ENCODE measurements at places on chromosomes 6 and 20.

DNA sequence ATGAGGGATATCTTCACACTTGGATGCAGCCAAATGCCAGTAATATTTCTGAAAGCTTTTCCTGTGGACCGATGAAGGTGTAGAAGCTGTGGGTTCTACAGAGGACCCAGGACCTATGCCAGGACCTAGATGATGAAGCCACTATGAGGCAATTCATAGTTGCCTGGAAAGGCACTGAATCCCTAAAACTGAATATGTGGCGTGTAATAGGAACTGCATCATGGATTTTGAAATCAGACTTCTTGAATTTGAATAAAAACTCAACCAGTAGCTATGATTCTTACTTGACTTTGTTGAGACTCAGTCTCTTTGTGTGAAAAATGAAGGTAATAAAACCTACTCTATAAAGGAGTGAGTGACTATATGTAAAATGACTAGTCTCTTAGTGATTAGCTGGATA is 89.9 kb upstream of the SGK1 start:
- DNase-seq = no peak

GRCh38 chr6:3795836-3796718 is 44.6 kb upstream of the PXDC1 start:
- no peak for DNase-seq

- no peak for DNase-seq
Observed at GRCh38 chr20:46808565-46808964, 86.1 kb upstream of the EYA2 start.

DNA sequence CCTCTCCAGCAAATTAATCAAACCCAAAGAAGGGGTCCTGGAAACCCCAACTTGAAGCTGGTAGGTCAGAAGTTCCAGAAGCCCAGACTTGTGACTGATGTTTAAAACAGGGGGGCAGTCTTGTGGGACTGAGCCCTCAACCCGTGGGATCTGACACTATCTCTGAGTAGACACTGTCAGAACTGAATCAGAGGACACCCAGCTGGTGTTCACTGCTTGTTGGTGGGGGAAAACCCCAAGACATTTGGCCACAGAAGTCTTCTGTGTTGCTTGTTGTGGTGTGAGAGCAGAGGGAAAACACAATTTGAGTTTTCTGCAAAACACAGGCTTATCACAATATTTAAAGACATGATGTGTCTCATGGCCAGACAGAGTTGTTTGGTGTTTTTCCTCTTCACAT is 29.9 kb downstream of the KIF13A start:
- no peak for DNase-seq

DNA sequence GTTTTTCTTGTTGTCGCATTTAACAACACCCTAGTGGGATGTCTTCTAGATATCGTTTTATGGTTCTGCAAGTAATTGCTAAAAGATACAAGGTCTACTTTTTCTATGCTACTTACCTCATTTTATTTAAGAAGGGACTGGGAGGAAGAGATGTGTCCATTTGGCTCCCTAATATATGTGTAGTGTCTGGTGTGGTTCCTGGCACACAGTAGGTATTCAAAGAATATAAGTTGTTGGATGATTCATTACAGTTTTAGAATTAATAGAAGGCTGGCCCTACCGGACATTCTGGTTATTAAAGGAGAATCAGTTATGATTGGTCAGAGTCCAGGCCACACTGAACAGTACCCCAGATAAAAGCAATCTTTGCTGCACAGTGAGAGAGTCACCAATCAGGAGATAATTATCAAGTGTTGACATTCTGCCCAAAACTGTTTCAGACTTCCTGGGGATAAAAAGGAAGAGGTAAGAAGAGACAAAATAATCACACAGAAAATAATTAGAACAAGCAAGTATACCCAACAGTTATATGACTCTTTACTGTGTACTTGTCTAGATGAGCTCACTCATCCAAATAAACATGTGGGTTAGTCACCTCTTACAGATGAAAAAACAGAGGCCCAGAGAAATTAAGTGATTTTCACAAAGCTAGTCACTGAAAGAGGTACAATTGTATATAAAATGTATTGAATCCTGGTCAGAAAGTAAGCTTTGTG is 7.0 kb downstream of the TMEM244 start:
- DNase-seq = no peak

DNA sequence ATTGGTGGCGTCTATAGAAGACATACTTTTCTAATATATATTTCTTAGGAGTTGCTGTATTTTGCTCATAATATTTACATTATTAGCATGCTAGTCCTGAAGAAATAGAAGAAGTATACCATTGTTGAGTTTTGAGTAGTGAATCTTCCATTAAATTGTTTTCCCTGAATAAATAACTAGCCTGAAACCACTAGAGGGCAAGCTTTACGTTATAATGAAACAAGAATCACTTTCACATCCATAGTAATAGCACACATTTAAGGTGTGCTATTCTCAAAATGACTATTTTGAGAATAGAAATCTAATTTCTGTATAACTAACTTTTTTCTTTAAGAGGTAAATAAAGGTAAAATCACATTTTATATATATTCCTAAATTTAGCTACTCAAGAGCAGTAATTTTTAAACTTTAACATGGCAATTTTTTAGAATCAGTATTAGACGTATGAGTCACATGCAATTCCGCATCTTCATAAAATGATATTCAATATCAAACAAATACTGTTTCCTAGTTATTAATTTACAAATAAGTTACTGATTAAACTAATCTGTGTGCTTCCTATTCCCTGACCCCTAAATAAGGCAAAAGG is 213.2 kb upstream of the MANEA start:
- no peak for DNase-seq

DNA sequence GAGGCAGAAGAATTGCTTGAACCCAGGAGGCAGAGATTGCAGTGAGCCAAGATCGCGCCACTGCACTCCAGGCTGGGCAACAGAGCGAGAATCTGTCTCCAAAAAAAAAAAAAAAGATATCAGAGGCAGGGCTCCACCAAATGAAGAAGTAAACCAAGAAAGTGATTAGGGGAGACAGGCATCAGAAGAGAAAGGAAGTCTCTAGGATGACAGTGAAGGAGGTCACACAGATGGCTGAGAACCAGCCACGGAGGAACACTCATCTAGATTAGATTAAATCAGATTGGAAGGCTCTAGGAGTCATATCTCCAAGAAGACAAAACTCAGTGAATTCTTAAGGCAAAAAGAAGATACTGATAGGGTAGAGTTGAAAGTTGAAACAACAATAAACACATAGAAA is 102.2 kb upstream of the CCDC28A start:
- no peak for DNase-seq

DNA sequence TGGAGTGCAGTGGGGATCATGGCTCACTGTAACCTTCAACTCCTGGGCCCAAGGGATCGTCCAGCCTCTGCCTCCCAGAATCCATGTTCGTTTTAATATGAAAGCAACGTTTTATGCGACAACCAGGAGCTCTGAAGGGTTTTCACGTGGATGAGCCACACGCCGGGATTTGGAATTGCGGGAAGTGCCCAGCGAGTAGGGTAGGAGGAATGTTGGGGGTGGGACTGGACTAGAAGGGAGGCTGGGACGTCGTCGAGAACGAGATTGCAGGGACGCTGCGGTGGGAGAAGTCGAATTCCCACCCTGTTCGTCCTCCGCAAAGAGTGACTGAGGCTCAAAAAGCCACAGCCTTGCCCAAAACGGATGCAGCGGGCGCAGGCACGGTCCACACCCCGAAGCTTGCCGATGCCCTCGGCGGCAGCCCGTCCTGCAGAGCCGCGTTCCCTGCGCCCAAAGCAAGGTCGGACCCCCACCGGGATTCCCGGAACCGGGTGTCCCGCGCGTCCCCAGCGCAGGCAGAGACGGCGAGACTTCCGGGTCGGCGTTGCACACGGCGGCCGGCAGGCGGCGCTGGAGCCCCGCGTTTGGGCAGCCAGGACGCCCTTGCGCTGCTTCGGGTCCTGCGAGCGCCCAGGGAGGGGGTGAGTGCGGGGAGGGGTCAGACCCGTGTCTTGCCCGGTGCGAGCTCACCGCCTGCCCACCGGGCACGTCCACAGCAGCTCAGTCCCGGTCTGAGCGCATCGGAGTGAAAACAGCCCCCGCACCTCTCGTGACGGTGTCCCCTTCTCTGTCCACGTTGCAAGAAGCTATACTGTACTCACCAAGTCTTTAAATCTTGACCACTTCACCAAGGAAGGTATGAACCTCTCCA is 87.8 kb downstream of the DHX35 start:
- DNase-seq = peak; percentile 55

- no peak for DNase-seq
Observed at GRCh38 chr20:60667641-60668040, 584.4 kb upstream of the CDH4 start.

DNA sequence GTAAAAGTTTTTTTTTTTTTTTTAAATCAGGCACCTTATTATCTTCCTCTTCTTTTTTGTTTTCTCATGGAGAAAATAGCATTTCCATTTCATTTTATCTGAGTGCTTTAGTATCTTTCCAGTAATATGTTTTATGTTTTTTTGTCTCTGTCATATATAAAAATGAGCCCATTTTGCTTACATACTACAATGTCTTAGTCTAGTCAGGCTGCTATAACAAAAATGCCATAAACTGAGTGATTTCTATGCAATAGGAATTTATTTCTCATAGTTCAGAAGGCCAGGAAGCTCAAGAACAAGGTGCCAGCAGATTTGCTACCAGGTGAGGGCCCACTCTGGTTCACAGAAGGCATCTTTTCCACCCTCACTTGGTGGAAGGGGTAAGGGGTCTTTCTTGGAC is 35.7 kb upstream of the AIG1 start:
- DNase-seq = no peak

DNA sequence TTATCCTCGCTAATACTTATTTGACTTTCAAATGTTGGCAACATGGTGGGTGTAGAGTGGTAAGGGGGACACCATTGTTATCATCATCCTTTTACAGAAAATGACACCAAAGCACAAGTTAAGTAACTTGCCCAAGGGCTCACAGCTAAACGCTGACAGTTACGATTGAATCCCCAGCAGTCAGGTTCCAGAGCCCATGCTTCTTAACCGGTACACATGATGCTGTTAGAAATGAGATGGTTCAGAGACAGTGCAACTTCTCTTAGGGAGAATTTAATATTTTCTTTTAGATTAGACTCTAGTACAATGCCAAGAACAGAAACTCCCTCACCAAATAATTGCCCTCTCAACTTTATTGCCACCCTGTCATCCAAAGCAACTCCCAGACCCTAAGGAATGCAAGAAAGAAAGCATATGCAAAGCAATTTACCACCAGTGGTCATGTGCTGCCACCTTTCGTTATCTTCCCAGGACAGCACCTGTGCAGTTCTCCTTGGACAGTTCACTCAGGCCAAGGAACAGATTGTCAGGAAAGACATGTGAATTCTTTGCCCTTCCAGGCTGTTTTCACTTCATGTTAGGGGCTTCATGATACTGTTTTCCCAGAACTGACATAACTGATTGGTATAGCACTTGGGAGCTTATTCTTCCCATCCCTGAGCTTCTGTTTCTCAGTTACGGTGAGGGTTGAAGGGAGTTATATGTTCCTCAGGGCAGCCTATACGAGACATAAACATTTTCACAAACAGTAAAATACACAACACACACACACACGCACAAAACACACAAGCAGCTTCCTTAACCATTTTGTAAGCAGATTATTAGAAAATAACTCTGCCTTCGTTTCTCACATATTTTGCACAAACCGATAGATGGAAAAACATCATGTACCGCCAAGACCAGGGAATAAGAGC is 5.1 kb downstream of the HLA-DMA start:
- no peak for DNase-seq

GRCh38 chr6:120383681-120384080 is 950.6 kb downstream of the TBC1D32 start:
- DNase-seq = no peak
